Neural progenitor cell (in vitro differentiated cells): ENCODE measurements at places on chromosomes 16 and 17. TPM values are rescaled to one million over a fixed set of nuclear protein-coding genes. Genes with fewer than 3 reads are reported as not detected.

Gene TNK1
- 1.8 and 4.0 TPM in 2 replicates for total RNA-seq

Gene KRTAP1-1
- not detected in 2 replicates for total RNA-seq

Gene ABCC6
- total RNA-seq: 0.79 and 2.4 TPM in 2 replicates

Gene BCL6B
- 3.8 and 5.3 TPM in 2 replicates for total RNA-seq

Gene MPV17L
- 0.30 and 0.87 TPM in 2 replicates for total RNA-seq

Gene AATK
- 0.32 and 4.4 TPM in 2 replicates for total RNA-seq
